NCI-H1930 (cell line): ENCODE measurements at places on chromosomes 4 and X.

DNA sequence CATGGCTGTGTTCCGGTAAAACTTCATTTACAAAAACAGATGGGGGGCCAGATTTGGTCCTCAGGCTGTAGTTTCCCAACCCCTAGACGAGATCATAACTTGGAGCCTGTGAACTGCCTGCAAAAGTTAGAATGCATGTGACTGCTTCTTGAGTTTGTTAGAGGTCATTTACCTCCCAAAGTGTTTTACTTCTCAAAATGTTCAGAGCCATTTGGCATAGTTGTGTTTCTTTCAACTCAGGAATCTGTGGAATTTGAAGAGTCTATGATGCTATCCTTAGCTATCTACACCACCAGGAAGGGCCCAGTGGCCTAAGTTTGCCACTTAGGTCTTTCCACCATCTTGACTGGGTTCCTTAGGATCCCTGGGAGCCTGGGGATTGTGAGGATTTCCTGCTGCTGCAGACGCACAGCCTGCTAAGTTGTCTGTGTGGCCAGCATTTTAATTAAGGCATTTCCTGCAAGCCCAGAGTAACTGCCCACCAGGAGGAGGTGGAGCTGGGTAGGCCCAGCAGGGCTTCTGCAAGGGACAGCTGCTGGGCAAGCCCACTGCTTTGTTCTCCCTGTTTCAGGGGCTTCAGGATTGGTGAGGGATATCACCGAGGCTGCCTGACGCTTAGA, 53.1 kb downstream of the CCNI start:
- DNase-seq = no peak

DNA sequence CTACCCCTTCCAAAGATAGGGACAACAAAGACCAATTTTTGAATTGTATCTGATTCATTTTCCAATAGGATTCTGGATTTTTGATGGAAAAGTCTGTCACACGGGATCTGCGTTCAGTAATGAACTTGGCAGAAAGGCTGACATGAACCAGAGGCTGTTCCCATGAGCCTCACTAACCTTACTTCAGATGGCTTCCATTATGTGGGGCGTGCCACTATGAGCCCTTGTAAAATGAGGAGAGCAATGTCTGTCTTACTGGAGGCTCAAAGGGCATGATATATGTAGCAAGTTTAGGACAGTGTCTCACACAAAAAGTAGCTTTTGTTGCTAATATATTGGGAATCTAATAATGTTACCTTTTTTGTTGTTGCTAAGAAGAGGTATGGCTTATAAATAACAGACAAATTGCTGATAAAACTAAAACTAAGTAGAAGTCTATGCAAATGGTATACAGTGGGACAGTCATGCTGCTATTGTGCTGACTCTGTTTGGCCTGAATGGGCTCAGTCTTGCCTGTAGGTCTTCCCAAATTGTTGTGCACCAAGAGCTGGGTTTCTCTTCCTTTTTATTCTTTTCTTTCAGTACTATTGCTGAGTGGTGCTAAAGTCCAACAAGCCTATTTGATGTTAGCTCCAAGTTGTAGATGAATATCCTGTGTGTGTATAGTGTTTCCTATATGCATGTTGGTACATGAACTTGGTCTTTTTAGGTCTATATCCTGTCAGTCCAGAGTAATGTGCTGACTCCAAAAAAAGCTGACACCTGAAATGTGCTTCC, 132.1 kb downstream of the SPRY1 start:
- DNase-seq = no peak

DNA sequence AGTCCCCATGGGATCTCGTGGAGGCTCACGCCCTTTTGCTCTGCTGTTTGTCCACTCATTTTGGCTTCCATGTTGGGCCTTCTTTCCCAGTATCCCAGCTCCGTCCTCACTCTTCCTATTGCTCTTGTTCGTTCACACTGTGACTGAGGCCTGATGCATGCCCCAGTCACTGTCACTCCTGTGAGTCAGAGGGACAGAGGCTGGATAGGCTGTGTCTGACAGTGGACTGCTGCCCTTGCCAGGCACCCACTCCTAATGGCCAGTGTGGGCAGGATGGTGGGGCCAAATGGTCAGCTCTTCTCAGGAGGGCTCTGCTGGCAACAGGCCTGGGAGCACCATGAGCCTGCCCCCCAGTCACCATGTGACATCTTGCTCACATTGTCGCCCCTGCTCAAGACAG, 40.0 kb downstream of the HADH start:
- no peak for DNase-seq

DNA sequence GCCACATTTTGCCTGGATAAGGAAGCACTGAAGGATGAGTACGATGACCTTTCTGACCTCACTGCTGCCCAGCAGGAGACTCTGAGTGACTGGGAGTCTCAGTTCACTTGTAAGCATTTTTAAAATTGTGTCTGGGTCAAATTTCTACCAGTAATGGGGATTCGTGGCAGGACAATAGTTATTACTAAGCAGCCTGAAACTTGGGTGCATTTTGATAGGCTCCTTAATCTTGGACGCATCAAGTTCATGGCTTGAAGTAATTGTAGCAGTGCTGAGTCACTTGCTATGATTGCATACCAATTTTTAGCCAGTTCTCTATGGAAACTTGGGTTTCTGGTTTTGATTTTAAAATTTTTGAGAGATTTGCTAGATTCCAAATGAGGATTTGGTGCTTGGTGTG, 4.3 kb downstream of the PGRMC1 start:
- no peak for DNase-seq

GRCh38 chrX:42825201-42825600, 47.2 kb upstream of the PPP1R2C start:
- DNase-seq = no peak
